ENCODE measurements at places on chromosomes 6 and 20.
A peak's percentile ranks its signal among the peaks of the same experiment; 100 is the strongest.

DNA sequence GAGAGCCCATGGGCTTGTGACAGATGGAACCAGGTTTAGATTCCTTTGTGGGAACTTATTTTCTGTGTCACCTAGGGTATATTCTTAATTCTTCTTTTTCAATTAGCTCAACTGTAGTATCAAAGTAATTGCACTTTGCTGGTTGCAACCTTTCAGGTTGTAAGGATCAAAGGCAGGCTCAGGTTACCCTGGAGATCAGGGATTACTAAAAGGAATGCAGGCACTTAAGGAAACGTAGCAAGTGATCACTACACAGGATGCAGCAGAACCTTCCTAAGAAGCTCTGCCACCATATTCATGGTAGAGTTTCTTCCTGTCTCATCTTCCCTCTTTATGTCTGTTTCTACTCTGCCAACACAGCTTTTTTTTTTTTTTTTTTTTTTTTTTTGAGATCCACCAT, 133.2 kb upstream of the JAG1 start:
- no peak for DNase-seq

- no peak for DNase-seq
Measured at GRCh38 chr6:7912736-7913517, 2.3 kb upstream of the TXNDC5 start.

GRCh38 chr20:9689041-9689440, 149.8 kb downstream of the PAK5 start:
- DNase-seq: no peak

DNA sequence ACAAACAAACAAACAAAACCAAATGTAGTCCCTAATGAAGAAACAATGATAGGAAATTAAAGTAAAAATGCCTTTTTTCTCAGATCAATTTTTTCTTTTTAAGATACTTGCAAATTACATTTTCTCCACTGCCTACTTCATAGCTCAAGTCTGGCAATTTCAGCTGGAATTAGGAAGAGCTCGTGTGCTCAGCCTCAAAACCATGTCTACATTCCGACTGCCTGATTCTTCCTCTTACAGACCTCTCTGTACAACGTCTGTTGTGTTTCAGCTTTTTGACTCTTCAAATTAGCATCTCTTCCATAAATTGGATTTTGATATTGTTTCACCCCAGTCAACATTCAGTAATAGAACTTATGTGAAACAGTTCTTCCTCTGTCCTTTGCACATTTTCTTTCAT, 9.3 kb upstream of the EDN1 start:
- DNase-seq: no peak

GRCh38 chr6:133341607-133342158, 100.5 kb downstream of the EYA4 start:
- no peak for DNase-seq

GRCh38 chr6:138689849-138690248, 83.7 kb upstream of the CCDC28A start:
- no peak for DNase-seq

GRCh38 chr6:96878143-96878542, 19.5 kb downstream of the NDUFAF4 start:
- no peak for DNase-seq

GRCh38 chr6:85574932-85575598, 18.6 kb downstream of the SNX14 start:
- DNase-seq: no peak

- DNase-seq: no peak
Measured at GRCh38 chr6:116012951-116013350, 47.7 kb downstream of the FRK start.

- no peak for DNase-seq
Measured at GRCh38 chr6:148440877-148441453, 98.3 kb downstream of the SASH1 start.

GRCh38 chr6:2861060-2861821, 19.6 kb upstream of the SERPINB1 start:
- no peak for DNase-seq

GRCh38 chr20:47861116-47861515, 75.8 kb upstream of the SULF2 start:
- DNase-seq: no peak

GRCh38 chr6:52124126-52125121, 37.0 kb upstream of the PKHD1 start:
- no peak for DNase-seq

GRCh38 chr20:25859649-25860530, 163.2 kb upstream of the ZNF337 start:
- peak; percentile 56 for DNase-seq

- no peak for DNase-seq
Measured at GRCh38 chr20:21134883-21135493, 9.1 kb downstream of the KIZ start.

- DNase-seq: no peak
Measured at GRCh38 chr6:154482858-154483257, 27.6 kb downstream of the CNKSR3 start.

DNA sequence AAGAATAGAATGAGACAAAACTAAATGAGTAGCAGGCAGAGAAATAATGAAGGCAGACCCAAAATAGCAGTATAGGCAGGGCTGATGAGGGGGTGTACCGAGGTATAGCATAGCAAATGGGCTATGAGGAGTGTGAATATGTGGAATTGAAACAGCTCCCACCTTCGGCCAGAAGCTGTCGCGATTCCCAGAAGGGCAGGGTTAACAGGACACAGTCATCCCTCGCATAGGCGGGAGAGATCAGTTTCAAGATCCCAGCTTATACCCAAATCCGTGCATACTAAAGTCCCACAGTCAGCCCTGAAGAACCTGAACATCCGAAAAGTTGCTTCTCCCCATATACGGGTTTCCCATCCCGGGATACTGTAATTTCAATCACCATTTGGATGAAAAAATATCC, 82.7 kb downstream of the PTPRK start:
- no peak for DNase-seq
